ENCODE measurements at places on chromosomes 2 and 18.

DNA sequence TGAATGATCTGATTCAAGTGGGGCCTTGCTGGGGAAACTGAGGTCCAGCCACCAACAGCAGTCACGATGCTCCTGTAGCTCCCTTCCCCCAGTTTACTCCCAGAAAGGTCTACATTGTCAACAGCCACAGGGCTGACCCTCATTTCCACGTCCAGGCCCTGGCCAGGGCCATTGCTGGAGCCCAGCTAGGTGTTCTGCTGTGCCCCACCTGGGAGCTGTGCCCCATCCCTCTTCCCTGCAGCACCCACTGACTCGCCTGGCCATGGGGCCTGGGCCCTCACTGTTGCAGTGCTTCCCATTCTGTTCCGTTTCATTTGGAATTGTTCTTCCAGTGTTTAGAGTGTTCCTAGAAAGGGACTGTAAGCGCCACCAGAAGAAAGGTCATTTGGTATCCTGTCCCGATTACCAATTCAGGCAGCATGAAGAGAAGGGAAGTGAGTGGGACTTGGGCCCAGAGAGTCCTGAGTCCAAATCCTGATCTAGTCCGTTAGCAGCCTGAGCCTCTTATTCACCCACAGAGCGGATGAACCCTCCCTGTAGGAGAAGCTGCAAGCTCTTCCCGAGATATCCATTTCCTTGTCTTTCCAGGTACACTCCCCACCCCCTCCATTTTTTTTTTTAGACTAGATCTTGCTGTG, 73.1 kb upstream of the HPCAL1 start:
- DNase-seq: no peak

- DNase-seq: no peak
Measured at GRCh38 chr2:172329774-172330671, 97.4 kb upstream of the ITGA6 start.

- no peak for DNase-seq
Measured at GRCh38 chr2:111205774-111206173, 85.1 kb downstream of the BCL2L11 start.

GRCh38 chr18:68494802-68495581, 219.9 kb downstream of the TMX3 start:
- DNase-seq: peak; percentile 90

DNA sequence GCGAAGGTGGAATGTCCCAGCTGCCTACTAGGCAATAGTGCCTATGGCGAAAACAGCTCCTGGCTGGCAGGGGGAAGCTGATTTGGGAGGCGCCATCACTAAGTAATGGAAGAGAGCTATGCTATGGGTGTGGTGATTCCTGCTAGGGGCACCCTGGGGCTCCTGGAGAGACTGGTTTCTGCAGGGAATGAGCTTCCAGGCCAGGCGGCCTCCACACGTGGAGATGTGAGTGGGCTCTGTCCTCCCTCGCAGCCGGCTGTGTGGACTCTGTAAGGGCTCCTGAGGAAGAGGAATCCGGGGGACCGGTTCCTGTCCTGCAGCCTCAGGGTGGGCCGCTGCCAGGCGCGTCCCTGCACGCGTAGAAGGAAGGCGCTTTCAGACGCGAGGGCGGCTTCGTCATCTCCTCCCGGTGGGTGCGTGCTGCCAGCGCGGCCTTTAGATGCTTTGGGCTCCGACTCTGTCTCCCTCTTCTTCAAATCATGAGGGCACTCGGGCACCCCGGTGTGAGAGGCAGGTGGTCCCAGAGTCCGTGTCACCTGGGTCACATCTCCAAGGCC, 55.5 kb upstream of the ANKRD62 start:
- DNase-seq: peak; percentile 55

GRCh38 chr18:78410094-78410786, 569.4 kb upstream of the SALL3 start:
- no peak for DNase-seq

DNA sequence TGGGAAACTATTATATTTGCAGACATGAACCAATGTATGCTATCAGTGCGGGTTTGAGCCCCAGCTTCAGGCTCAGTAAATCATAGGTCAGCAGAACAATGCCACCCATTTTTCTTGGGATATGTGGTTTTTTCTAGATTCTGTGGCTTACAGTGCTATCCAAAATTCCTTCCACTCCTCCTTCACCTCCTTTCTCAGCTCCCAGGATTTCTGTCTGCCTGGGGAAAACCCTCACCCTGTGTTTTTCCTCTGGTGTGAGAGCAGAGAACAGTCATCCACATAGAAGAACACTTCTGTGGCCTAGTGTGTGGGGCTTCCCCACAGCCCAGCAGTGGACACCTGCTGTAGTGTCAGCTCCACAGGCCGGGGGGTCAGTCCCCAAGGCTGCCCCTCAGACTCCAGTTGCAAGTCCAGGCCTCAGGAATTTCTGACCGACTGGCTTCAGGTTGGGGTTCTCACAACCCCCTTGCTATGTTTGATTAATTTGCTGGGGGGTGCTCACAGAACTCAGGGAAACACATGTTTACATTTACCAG, 238.2 kb downstream of the LDLRAD4 start:
- DNase-seq: no peak

GRCh38 chr2:73762571-73762970, 17.3 kb downstream of the DUSP11 start:
- no peak for DNase-seq

Data from fibroblast of skin of right biceps (primary cell).